ENCODE measurements at places on chromosomes 7 and 10.

GRCh38 chr7:44196450-44196872 lies 4.3 kb upstream of the YKT6 start:
- no peak for DNase-seq

DNA sequence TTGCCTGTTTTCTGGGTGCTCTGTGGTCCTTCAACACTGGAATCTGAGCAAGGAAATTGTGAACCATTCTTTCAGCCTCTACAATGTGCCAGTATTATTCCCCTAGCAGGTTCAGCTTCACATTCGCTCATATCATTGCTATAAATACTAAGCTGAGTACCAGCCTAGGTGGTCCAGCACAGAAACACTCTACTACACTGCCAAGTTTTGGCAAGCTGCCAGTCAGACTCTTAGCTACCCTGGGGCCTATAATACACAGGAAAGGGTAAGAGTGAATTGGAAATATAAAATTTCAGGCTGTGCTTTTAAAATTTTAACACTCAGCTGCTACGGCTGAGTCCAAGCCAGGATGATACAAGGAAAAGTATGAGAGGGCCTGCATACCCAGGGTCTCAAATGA lies 49.9 kb upstream of the PPP1R3A start:
- no peak for DNase-seq

DNA sequence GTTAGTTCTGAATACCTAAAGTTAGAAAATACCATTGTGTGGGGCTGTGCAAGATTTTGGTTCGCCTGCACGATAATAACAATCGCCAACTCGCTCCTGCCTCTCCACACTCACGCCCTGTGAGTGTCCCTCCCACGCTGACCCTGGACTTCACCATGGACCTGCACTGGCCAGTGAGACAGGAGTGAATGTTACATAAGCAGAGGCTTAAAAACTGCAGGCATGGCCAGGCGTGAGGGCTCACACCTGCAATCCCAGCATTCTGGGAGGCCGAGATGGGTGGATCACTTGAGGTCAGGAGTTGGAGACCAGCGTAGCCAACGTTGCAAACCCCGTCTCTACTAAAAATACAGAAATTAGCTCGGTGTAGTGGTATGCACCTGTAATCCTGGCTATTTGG lies 68.4 kb downstream of the TCERG1L start:
- no peak for DNase-seq

DNA sequence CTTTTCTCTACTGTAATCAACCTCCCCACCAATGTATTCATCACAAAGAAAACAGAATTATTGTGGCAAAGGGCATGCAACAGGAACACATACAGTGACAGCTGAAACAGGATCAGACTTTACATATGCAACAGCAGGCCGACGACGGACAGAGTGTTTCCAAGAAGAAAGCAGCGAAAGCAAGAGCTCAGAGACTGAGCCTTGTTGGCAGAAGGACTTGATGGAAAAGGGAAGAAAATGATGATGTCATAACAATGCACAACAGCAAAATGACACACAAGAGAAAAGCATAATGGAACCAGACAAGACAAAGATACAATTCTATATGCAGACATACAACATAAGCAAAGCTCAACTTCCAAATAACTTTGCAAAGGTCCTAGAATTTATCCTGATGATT lies 106.5 kb downstream of the ARHGAP12 start:
- no peak for DNase-seq

DNA sequence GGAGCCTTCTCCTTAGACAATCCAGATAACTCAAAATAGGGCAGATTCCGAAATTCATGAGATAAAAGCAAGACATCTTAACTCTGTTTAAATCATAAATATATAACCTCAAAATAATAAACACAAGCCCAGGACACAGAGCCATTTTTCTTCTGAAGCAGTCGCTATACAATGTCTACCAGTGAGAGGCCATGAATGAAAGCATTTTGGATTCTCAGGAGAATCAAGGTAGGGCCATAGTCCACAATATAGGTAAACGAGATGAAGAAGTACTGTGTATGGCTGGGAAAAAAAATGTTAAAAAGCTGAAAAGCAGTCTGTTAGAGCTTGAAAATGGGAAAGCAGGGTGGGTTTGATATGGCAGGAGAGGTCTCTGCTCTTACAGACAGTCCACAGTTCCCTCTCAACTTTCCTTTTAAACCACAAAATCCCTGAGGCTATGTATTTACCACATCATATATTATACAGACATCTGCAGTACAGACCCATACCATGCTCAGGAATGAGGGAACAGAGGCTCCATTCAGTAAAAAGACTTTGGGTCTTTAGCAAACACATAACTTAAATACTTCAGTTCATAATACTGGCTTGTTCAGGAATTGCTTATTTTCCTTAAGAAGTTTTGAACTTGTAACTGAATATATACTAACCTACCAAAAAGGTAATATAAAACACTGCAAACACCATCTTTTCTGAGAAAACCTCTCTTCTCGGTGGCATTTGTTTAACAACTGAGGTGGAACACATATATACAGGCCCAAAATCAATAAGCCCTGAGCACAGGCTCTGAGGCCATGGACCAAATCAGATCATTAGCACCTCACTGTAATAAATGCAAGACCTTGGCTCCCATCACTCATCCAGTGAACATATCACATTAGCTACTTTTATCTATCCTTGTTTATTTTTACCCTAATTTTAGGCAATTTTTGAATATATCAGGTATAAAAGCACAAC lies 109.3 kb downstream of the SORBS1 start:
- DNase-seq: no peak

GRCh38 chr10:22148961-22149360 lies 68.9 kb downstream of the EBLN1 start:
- DNase-seq: no peak

- no peak for DNase-seq
Measured at GRCh38 chr7:96739609-96740008, 30.0 kb upstream of the SEM1 start.

- no peak for DNase-seq
Measured at GRCh38 chr10:79452174-79452611, 6.8 kb upstream of the ZCCHC24 start.

- DNase-seq: no peak
Measured at GRCh38 chr10:110634527-110635209, 9.5 kb upstream of the RBM20 start.

DNA sequence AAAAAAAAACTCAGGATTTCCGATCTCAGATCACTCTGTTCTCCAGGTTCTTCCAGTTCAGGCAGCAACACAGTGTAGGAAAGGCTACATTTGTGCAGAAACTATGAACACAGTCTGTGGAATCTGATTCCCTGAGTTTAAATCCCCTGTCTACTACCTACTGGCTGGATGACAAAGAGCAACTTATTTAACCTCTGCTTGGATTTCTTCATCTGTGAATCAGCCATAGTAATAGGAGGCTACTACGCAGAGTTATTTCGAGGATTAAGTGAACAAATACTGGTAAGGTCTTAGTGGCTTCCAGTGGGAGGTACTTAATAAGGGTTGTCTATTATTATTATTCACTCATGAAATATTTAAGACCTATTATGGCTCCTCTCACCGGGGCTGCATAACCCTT lies 44.3 kb upstream of the PDCD4 start:
- DNase-seq: no peak
